ENCODE measurements at places on chromosomes 6 and 20.

- no peak for DNase-seq
These were observed 3.1 kb upstream of the NKX2-2 start for GRCh38 chr20:21516861-21517565.

- no peak for DNase-seq
These were observed 84.0 kb downstream of the RAMACL start for GRCh38 chr6:166502453-166502852.

DNA sequence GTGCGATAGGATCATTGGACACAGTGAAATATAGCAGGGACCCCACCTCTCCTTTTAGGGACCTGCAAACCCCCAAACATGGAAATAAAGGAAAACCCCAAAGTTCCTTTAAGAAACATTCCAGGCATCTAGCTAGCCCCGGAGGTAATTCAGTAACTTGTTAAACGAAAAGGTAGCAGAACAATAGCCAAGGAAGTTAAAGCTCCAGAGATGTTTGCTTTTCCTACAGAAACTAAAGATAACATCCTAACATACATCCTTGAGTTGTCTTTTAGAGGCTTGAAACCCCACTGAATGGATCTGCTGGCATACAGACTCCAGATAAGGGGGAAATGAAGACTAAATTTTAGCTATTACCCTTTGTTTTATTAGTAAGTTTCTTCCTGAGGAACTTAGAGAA, 51.0 kb downstream of the FAM184A start:
- DNase-seq: no peak

- DNase-seq: no peak
These were observed 124.3 kb upstream of the CNR1 start for GRCh38 chr6:88290411-88290810.

- DNase-seq: peak; percentile 58
These were observed 127.5 kb downstream of the PKHD1 start for GRCh38 chr6:51959744-51960383.
